ENCODE measurements at places on chromosomes 16 and 17.

DNA sequence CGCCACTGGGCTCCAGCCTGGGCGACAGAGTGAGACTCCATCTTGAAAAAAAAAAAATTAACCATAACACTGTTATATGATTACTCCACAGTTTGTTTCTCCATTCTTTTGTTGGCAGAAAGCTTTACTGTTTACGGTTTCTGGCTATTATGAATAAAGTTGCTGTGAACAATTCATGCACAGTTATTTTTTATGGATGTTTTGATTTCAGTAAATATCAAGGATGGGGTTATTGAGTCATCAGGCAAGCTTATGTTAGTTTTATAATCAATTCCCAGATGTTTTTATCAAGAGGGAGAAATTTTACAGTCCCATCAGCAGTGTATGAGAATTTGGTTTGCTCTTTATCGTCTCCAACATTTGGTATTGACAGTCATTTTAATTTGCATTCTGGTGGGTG lies 67.9 kb downstream of the TAOK1 start:
- no peak for DNase-seq

DNA sequence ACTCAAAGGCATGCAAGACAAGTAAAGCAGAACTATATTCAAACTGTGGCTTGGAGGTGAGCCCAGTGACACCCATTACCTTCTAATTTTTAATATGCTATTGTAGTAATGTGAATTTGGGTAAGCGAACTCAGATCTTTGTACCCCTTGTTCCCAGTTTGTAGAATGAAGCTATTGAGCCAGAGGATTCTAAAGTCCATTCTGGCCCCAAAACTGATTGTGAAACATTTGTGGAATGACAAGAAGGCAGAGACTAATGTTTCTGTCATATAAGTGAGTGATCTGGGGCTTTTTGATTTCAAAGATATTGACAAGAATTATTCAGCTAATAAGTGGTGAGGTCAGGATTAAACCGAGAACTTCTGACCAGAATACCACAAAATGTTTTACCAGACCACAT lies 283.8 kb upstream of the CA10 start:
- DNase-seq = no peak

DNA sequence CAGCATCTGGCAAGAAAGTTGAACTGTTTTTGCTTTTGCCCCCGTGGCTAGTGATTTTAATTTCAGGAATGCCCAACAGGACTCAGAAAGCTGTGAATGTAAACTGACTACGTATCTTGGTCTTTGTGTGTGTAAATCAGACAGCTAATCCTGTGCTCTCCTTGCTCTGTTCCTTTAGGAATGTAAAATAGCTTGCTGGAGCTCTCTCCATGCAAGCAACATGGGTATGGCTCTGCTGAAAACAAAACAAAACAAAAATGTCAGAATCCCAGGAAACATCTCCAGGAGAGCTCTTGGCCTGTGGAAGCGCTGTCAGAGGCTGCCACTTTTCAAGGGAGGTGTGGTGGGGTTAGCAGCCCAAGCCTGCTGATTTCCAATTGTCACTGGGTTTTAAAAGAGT lies 161.8 kb upstream of the NOG start:
- DNase-seq = no peak

- DNase-seq = no peak
Measured at GRCh38 chr17:39222151-39222550, 3.6 kb downstream of the STAC2 start.

DNA sequence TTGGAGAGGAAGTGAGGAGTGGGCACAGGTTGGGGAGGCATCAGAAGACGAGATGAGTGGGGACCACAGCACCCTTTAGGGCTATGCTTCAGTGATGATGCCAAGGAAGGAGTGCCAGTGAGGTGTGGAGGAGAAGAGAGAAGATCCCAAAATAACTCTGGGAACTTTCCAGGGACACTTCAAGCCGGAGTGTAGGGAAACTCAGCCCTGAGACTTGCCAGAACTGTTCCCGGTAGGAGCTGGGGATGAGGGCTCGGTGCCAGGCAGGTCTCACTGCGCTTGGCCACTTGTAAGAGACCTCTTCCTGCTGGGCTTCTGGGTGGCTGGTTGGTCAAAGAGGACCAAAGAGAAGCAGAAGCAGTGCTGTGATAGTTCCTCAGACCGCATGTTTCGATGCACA lies 63.6 kb downstream of the SHISA6 start:
- no peak for DNase-seq

DNA sequence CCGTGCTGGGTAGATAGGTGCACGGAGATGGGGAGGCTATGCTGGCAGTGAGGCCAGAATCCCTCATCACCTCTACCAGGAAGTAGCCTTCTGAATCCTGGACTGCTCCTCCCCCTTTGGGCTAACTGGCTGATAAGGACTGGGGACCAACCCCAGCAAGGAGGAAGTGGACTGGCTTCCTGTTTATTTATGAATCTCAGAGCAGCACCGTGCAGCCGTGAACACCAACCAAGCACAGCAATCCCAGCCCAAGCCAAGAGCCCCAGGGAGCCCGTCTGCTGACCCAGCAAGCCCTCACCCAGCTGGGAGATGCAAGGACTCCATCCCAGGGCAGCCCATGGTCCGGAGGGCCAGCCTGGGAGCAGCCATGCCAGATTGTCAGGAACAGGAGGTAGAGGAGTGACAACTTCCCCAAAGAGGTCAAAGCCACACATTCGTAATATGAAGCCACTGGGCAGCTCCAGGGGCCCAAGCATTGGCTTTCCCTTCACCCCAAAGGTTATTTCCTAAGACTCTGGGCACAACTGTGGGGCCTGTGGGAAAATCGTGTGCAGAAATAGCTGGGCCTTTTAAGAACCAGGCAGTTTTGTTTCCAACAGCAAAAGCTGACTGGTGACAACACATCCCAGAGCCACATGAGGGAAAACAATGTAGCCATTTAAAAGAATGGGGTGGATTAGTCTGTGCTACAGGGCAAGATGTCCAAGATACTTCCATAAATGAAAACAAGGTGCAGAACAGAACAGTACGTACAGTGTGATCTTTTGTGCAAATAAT lies 23.9 kb downstream of the PHB1 start:
- DNase-seq = no peak

- no peak for DNase-seq
Measured at GRCh38 chr17:81991684-81992305, 14.4 kb downstream of the ASPSCR1 start.

DNA sequence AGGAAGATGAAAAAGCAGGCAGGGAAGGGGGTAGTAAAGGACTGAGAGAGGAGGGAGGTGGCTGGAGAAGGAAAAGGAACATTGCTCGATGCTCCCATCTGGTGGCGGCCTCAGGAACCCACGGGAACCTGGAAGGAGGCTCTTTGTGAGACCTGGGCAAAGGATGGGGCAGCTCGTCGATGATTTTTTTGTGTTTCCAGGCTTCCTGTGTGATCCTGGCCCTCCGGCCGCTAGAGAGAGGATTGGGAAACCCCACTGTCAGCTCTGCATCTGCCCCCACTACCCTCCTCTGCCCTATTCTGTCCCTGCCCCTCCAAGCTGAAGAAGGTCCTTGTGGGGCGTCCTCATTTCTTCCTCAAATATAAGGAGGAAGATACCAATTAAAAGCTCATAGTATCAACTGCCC lies 6.6 kb downstream of the WFIKKN2 start:
- peak; percentile 44 for DNase-seq

DNA sequence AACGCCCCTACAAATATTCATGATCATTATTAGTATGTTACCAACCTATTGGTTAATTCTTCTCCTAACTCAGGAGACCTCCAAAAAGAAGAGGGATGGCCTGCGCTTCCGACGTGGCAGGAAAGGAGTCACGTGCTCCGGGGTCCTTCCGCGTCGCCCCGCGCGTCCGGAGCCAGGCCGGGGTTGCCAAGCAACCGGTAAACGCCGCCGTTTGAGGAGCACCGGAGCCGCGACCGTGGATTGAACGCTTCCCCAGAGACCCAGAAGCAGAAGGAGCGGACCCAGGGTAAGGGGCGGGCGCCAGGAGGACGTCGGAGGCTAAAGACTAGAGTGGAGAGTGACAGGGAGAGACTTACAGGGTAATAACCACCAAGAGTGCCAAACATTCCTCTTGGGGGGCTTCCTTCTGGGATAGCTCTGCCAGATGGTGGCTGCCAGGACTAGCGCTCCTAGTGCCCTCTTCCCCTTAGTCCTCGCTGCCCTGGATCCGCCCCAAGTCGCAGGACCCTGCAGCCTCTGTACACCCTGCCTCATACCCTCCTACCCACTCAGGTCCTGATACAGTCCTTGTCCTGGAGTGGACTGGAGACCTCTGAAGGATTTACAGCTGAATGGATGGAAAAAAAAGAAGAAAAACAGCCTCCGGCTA lies at the start of gene DNAI2:
Gene DNAI2, plus strand, starts transcription at position 175 of the 649 bp plus-strand sequence. CDS start 7,584 bp downstream, outside the sequence.
- no peak for DNase-seq

GRCh38 chr17:77366206-77366557 lies 225.4 kb downstream of the SEC14L1 start:
- DNase-seq = no peak

DNA sequence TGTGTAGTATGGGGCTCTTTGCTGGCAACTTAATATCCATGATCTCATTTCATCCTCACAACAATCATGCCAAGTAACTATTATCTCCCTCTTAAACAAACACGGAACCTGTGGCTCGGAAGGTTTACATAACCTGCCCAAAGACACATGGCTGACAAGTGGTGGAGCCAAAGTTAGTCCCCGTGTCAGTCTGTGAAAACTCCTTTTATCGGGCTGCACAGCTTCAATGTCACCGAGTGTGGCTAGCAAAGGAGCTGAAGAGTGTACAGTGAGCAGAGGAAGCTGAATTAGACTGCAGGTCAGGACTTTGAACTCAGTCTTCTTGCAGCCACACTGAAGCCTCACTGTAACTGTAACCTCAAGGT lies 80.3 kb downstream of the PARN start:
- DNase-seq = no peak

DNA sequence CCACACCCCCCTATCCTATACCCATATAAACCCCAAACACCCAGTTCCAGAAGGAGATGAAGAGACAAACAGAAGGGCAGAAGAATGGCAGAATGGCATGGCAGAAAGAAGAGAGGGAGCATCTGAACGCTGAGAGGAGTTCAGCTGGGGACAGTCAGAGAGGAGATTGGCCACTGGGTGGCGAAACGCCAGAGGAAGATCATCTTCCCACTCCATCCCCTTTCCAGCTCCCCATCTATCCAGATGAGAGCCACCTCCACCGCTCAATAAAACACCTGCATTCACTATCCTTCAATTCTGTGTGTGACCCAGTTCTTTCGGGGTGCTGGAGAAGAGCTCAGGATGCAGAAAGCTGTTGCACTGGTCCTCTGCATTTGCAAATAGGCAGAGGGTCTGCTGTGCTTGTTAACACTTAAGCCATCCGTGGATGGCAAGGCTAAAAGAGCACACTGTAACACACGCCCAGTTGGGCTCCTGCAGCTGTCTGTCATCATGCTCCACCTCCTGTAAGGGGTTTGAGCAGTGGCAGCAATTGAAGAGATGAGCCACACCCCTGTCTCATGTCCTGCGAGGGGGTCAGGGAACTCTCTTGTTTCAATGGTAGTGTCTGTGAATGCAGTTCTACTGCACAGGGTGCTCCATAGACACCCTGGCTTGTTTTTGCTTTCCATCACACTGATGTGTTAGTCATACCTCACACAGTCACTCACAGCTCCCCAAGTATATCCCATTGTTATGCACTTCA lies 1034.8 kb upstream of the RBFOX1 start:
- no peak for DNase-seq

- DNase-seq = peak; percentile 23
Measured at GRCh38 chr16:30609002-30609925, 925 bp downstream of the ZNF689 start.

DNA sequence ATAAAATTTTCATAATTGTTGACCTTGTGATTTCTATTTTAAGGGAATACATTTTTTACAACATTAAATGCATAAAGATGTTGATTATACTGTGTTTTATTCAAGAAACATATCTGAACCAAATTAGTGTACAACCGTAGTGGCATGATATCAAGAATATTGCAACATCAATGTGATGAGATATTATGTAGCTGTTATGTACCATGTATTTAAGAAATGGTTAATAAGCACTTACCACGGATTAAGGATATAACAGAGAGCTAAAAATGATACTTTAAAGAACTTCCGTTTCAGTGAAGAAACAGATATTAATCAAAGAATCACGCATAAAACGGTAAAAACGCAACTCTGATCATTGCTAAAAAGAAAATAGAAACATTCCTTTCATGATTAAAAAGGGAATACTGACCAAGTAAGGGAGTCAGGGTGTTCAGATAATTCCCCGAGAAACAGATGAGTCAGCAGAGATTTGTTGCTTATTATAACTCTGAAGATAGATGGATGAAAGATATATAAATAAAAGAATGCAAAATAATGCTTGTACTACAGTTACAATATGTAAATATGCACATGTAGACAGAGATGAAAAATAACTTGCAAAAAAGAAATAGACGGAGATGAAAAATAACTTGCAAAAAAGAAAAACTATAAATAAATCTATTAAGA lies 281.9 kb upstream of the MAF start:
- DNase-seq = no peak

- DNase-seq = no peak
Measured at GRCh38 chr16:62967163-62967562, 930.9 kb upstream of the CDH8 start.

- no peak for DNase-seq
Measured at GRCh38 chr16:27969574-27969973, 93.9 kb downstream of the GSG1L start.

GRCh38 chr17:8408371-8408770 lies 10.7 kb upstream of the RNF222 start:
- DNase-seq = no peak

GRCh38 chr16:20969386-20969785 lies 68.8 kb downstream of the LYRM1 start:
- DNase-seq = no peak

DNA sequence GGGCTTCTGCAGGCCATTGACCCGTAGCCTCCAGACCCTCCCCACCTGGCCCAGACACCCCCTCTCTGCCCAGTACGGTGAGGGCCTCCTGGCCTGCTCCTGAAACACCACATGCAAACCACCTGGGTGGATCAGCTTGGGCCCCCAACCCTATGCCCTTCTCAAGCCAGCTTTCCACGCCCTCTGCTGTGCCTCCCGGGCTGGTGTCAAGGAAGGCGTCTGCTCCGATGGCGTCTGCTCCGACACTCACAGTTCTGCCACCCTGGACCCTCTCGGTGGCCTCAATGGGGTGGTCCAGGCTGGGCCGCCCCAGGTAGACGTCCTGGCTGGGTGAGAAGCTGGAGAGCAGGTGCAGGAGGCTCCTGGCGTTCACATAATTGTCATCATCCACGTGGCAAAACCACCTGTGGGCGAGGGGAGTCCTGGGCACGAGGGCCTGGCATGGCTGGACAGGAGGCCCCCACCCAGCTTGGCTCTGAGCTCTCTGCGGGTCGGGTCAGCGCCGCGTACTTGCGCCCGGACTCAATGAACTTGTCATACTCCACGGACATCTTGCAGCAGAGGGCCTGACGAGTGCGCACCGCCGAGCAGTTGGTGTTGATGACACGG lies 1.4 kb downstream of the RFNG start:
- DNase-seq = no peak

DNA sequence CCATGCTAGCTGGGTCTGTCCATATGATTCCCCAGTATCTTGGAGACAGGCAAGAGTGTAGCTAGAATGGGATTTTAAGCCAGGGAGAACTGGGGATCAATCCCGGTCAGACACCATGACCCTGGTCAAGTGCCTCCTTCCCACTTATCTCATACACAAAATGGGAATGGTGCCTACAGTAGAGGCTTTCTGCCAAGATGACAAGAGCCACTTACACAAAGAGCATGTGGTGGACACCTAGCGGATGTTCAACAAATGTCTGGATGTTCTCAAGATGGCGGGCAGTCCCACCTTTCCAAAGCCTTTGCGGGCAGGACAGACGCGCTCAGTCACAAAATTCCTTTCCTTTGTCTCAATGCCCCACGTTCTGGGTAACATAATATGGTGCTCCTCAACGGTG lies 57.3 kb downstream of the MAF start:
- DNase-seq = no peak

Data from activated CD4-positive, alpha-beta T cell treated with anti-CD3 and anti-CD28 coated beads, Interleukin-2, amount 50 U/mL, for 4 hours (primary cell).